T-helper 22 cell (primary cell): ENCODE measurements at places on chromosomes 6 and 20.

- DNase-seq, result no peak
Measured at GRCh38 chr6:21208796-21209186, 384.8 kb upstream of the SOX4 start.

DNA sequence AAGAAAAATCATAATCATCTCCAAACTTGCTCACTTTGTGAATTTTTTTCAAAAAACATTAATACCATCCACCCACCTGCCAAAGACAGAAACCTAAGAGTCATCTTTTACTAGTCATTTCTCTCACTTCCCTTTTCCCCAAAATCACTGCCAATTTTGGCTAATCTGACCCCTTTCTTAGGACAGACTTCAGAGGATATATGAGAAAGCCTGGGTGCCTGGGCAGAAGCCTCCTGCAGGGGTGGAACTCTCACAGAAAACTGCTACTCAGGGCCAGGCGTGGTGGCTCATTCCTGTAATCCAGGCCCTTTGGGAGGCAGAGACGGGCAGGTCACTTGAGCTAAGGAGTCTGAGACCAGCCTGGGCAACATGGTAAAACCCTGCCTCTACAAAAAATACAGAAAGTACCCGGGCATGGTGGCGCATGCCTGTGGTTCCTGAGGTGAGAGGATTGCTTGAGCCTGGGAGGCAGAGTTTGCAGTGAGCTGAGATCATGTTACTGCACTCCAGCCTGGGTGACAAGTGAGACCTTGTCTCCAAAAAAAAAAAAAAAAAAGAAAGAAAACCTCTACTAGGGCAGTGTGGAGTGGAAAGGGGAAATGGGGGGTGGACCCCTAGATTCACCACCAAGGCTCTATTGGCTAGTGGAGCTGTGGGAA, 3.8 kb downstream of the DEK start:
- no peak for DNase-seq

GRCh38 chr6:166152660-166153059, 15.0 kb downstream of the TBXT start:
- DNase-seq, result no peak

- DNase-seq, result no peak
Measured at GRCh38 chr6:2114100-2114499, 131.3 kb downstream of the GMDS start.

- no peak for DNase-seq
Measured at GRCh38 chr6:6474170-6474920, 114.2 kb upstream of the LY86 start.

- no peak for DNase-seq
Measured at GRCh38 chr6:162219266-162219665, 508.3 kb downstream of the PRKN start.

DNA sequence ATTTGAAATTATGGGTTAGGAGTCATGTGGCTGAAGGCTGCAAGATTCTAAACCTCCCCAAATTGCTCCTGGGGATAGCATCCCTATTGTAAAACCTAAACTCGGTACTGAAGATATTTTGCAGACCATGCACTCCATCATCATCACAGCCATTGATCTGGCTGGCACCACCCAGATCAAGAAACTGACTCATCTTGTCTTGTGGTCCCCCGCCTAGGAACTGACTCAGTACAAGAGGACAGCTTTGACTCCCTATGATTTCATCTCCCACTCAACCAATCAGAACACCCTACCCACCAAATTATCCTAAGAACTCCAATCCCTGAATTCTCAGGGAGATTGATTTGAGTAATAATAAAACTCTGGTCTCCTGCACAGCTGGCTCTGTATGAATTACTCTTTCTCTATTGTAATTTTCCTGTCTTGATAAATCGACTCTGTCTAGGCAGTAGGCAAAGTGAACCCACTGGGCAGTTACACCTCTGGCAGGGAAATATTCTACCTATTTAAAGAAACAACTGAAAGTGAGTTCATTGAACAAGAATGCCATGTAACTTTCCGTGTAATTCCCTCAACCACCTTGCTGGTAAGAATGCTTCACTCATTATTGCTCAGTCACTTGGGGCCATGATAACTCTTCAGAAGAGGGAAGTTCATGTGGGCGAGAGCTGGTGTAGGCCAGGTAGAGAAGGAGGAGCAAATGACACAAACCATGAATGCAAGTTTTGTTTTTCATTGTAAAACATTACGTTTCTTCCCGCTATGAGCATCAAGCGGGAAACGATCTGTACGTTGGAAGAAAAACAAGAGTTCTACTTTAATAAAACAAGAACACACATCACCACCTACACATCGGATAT, 602.9 kb upstream of the ARID1B start:
- DNase-seq, result no peak

GRCh38 chr6:108623995-108624394, 63.3 kb downstream of the FOXO3 start:
- DNase-seq, result no peak

GRCh38 chr6:47413752-47414422, 63.7 kb upstream of the CD2AP start:
- DNase-seq, result peak; percentile 1

GRCh38 chr6:164068527-164068926, 654.0 kb downstream of the QKI start:
- DNase-seq, result no peak

DNA sequence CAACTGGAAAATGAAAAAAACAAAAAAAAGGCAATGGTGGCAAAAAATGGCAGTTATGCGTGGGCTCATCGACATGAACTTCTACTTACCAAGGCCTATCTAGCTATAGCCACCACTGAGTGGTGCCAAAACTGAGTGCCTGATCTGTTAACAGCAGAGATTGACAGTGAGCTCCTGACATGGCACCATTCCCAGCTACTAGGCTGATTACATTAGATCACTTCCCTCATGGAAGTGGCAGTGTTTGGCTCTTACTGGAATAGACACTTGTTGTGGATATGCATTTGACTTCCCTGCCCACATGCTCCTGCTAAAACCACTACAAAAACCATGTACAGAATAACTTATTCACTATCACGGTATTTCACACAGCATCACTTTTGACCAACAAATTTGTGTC, 216.1 kb upstream of the SGK1 start:
- DNase-seq, result no peak

- DNase-seq, result no peak
Measured at GRCh38 chr6:89140347-89141156, 5.3 kb upstream of the PM20D2 start.

DNA sequence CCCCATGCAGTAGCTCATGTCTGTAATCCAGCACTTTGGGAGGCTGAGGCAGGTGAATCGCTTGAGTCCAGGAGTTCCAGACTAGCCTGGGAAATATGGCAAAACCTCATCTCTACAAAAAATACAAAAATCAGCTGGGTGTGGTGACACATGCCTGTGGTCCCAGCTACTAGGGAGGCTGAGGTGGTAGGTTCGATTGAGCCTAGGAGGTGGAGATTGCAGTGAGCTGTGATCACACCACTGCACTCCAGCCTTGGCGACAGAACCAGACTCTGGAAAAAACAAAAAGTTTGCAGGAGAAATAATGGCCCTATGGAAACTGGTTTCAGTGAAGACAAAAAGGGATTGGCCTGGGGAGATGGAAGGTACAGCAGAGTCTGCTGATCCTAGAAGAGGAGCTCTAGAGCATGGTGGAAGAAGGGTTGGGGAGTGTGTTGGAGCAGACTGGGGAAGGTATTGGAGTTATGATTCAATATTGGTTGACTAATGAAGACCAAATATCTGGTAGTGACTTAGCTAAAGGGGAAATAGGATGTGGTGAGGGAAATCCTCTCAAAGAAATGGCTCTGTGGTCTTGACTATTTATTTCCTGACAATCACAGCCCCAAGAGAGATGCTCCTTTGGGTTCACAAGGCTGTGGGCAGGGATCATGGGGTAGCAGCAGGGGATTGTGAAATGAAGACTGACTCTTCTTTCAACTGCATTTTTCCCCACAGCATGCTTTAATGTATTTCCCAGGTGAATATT, 281.9 kb downstream of the UTRN start:
- DNase-seq, result no peak

DNA sequence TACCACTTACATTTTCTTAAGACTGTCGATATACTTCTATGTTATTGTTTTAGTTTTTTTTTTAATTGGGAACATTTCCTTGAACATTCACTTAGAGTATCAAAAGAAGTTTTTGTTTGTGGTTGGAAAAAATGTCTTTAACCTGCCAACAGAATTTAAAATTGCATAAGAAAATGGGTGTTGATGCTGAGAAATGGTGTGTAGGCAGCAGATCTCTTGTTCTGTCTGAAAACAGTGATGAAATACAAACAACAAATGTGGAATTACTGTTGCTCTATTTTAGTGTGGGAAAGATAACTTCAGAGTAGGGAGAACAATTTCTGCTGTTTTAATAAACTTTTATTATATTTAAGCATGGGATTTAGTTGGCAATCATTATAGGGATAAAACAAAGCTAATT, 293.5 kb downstream of the CDKAL1 start:
- DNase-seq, result no peak

GRCh38 chr6:100184473-100184872, 190.4 kb upstream of the MCHR2 start:
- DNase-seq, result no peak

DNA sequence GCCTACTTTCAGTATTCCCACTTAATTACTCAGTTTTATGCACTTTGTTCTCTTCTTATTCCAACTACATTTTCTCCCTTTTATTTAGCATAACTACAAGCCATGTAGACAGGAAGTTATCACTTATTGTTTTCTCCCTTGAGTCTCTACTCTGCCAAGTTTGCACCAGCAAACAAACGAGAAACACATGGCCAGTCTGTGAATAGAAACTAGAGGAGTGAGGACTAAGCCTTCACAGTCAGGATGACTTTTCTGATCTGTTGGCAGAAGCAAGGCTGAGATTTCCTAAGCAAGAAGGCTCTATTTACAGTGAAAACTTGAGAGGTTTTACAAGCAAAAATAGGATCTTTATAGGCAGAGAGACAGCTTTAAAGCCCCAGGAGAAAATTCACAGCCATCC, 69.8 kb upstream of the TINAG start:
- DNase-seq, result no peak

- no peak for DNase-seq
Measured at GRCh38 chr6:150930841-150931240, 65.3 kb downstream of the MTHFD1L start.

GRCh38 chr20:58693226-58694006, 816 bp downstream of the NPEPL1 start:
- DNase-seq, result no peak

DNA sequence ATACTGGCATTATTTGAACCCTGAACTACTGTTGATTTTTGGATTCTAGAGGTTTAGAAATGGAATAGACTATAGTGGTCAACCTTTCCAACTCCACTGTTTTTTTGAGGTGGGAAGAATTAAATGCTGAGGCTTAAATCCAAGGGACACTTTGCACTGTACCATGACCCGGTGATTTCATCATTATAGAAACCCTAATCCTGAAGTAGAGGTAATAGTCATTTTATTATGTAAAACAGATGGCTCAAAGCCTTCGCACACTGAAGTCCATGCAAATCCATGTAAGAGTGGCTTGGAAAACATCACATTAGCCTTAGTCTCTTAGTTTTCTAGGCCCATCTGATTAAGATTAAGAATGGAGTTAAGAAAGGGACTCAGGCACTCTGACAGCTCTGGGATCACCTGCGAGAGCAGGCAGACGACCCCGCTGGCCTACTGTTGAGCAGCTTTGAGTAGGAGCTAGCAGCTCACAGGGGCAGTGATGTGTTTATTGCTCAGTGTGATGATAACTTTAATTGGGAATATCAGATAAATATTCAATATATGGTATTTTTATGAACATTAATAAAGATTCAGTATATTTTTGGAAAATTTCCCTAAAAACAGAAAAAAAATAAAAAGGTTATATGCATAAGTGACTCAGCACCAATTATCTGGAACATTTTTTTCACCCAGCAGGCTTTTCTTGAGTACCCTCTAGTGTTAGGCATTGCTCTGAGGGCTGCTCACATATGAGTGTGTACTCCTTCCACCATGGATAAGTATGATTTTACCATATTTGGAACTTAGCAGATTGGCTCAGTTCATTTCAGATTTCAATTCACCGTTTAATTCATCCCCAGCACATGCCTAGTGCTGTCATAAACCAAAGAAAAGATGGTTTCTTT, 13.4 kb downstream of the SLX4IP start:
- DNase-seq, result no peak

GRCh38 chr6:134734312-134734869, 215.5 kb downstream of the ALDH8A1 start:
- DNase-seq, result no peak

DNA sequence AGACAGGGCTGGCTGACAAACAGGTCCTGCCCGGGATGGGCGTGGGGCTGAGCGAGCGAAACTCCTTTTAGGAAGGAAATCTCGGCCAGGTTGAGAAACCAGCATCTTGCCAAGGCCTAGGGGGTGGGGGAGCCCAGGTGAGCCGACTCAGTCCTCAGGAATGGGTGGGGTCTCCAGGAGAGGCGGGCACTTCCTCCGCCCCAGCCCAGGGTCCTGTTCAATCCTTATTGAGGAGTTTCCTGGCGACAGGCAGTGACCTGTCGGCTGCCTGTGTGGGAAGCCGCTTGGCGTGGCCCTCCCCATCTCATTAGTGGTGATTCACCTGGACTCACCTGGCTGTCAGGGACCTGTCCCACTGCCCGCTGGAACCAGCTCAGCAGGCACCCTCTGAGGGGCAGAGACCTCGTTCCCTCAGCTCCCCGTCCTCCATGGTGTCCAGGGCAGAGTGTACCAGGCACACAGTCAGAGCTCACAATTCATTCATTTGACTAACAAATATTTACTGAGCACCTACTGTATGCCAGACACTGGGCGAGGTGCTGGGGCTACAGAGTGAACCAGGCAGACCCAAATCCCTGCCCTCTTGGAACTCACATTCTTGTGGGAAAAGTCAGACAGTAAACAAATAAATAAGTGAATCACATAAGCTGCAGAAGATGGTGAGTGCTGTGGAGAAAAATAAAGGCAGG, 51.1 kb downstream of the FGD2 start:
- DNase-seq, result no peak

- DNase-seq, result no peak
Measured at GRCh38 chr20:24598996-24599395, 129.6 kb downstream of the SYNDIG1 start.

DNA sequence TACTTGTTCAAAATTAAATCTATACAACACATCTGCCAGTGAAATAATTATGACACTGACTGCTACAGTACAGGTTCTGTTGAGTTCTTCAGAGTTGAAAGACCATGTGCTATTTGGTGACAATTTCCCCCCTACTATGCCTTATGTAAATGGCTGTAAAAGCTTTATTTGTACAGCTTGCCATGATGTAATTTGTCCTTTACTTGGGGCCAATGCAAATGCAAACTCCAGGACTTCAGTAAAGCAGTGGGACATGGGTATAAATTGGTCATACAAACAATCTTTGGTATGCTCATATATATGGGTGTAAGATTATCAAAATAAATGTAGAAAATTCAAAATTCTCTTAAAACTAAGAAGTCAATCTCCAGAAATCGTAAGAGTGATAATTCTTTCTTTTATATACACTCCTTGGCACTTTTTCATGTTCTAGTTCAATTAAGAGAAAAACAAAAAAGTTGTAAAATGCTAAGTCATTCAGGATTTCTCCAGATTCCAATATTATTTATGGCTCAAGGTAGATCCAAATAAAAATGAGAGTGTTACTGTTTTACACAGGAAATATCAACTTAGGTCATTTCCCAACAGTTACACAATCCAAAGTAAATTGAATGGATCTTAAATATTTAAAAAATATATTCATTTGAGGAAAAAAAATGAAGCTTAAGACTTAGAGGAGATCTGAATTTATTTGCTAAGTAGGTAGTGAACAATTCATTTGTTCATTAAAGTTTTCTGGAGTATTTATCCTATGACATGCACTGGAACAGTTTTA, 1310.5 kb upstream of the CITED2 start:
- DNase-seq, result no peak
